ENCODE measurements at places on chromosomes 4 and X.

GRCh38 chr4:11904117-11904535 lies 475.4 kb upstream of the HS3ST1 start:
- no peak for DNase-seq

GRCh38 chr4:5292101-5292500 lies 240.8 kb downstream of the STK32B start:
- no peak for DNase-seq

GRCh38 chr4:16082426-16083240 lies 1.2 kb downstream of the PROM1 start:
- DNase-seq = peak; percentile 43

- DNase-seq = no peak
These were observed 922.1 kb downstream of the RAB28 start for GRCh38 chr4:12562021-12562420.

DNA sequence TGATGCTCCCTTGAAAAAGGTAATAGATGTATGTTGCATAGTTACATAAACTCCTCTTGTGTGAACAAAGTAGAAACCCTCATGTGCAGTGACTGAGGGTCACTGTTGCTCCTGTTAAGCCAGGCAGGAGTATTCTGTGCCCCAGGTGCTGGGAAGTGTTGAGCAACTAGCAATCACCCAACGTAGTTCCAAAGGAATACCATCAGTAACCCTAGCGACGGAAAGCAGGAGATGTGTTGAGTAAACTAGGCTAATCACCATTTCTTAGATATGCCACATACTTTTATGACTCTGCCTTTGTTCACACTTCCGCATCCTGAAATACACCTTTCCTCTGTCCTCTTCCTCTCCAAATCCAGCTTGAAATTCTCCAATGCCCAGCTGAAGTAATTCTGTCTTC lies 50.9 kb upstream of the TAB3 start:
- DNase-seq = no peak

DNA sequence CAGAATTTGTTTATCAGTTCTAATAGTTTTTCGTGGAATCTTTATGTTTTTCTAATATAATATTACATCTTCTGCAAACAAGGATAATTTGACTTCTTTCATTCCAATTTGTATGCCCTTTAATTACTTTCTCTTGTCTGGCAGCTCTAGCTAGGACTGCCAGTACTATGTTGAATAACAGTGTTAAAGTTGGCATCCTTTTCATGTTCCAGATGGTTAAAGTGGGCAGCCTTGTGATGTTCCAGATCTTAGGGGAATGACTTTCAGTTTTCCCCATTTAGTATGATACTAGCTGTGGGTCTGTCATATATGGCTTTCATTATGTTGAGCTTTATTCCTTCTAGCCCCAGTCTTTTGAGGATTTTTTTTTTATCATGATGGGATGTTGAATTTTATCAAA lies 220.6 kb upstream of the WDFY3 start:
- DNase-seq = no peak

DNA sequence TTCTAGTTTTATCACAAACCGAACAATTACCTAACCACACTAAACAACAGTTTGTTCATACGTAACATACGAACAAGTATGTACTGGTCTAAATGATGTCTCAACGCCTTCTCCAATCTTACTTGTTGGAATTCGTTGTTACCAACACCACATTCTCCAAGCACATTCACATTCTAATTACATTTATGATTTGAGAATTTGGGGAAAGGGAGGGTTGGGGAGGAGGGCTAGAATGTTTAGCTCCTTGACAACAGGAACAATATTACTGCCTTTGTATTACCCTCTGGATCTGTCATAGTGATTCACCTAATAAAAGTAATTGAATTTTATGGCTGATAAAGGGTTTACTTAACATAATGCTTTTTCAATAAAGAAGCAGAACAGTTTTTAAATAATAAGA lies 24.4 kb downstream of the LCORL start:
- no peak for DNase-seq
